H1 (cell line): ENCODE measurements at places on chromosomes 4 and X. TPM values are rescaled to one million over a fixed set of nuclear protein-coding genes. Genes with fewer than 3 reads are reported as not detected.

Gene XAGE2
- not detected in 2 replicates for total RNA-seq

Gene CYP4V2
- 1.0 and 1.4 TPM in 2 replicates for total RNA-seq

Gene EVC2
- total RNA-seq = 5.9 and 6.4 TPM in 2 replicates

DNA sequence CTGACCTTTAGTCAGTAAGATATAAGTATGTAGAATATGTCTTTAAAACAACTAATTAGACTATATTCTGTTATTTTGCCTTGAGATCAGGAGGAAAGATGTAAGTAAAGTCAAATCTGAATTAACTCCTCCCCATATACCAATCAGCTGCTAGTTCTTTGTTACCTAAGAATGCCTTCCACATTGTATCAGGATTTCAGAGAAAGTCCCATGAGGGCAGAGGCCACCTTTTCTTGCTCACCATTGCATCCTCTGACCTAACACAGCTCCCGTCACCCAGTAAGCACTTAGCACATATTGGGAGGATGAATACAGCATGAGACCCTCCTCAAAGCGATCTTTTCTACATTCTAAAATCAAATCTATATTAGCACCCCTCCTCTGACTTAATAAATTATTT, 87.0 kb downstream of the COL25A1 start:
- DNase-seq = no peak
- no peak overlapping the region for H3K4me3 ChIP-seq
- no peak overlapping the region for H3K27ac ChIP-seq
- no peaks in the 10 kb centered on the region for H3K36me3 ChIP-seq

GRCh38 chr4:52483186-52483890, 175.8 kb downstream of the USP46 start:
- no peak for DNase-seq
- no peaks in the 10 kb centered on the region for H3K36me3 ChIP-seq
- no peak overlapping the region for H3K4me3 ChIP-seq
- no peaks in the 10 kb centered on the region for H3K27me3 ChIP-seq
- no peaks in the 10 kb centered on the region for H3K4me1 ChIP-seq
